ENCODE measurements at places on chromosomes 2 and 18.
A peak's percentile ranks its signal among the peaks of the same experiment; 100 is the strongest.

GRCh38 chr2:212873256-212873655, 278.2 kb downstream of the IKZF2 start:
- DNase-seq: no peak

GRCh38 chr2:232485757-232486557, 1.7 kb downstream of the ECEL1 start:
- no peak for DNase-seq

- DNase-seq: no peak
Observed at GRCh38 chr2:168130346-168130745, 117.0 kb downstream of the STK39 start.

DNA sequence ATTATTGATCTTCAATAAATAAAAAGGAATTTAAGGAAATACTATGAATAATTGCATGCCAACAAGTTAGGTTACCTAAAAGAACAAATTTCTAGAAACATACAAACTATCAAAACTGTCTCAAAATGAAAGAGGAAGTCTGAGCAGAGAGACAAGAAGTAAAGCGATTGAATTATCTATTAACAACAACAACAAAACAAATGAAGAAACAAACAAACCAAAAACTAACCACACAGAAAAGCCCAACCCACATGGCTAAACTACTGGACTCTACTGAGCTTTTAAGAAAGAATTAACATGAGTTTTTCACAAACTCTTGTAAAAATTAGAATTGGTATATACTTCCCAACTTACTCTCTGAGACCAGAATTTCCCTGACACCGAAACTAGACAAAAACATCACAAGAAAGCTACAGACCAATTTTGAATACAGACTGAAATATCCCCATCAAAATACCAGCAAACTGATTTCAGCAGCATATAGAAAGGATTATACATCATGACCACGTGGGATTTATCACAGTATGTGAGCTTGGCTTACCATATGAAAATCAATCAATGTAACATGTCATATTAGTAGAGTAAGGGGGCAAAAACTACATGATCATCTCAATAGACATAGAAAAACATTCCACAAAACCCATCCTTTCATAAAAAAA, 16.6 kb upstream of the GALNT1 start:
- no peak for DNase-seq

DNA sequence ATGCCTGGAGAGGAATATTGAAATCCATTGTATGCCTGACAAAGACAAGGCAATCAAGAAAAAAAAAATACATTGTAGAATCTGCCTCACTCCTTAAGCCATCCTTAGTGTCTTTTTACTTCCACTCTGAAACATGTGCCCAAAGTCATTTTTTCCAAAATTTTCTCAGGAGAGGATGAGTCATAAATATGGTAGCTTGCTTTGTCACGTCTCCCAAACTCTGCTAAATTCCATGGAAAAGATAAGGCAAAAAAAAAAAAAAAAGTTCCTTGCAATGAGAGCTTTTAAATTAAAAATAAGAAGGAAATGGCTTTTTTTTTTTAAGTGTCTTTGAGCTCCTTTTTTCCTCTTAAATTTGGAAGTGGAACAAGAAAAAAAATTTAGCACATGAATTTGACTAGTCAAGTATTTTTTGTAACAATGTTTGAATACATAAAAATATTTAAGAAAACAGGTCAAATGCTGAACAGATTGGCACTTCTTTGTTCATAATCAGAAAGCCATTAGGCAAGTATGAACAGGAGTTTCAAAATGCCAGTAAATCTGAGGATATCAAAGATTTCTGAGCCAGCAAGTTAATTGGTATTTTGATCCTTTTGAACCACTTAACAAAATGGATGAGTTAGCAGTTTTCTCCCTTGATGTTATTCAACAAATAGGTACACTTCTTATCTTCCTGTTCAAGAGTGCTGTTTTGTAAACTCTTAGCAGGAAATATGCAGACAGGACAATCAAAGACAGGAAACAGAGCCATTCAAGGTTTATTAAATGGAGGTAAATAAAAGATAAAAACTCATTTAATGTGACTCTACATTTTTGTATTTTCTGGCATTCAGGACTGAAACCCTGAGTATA, 247.3 kb upstream of the SP5 start:
- DNase-seq: no peak

DNA sequence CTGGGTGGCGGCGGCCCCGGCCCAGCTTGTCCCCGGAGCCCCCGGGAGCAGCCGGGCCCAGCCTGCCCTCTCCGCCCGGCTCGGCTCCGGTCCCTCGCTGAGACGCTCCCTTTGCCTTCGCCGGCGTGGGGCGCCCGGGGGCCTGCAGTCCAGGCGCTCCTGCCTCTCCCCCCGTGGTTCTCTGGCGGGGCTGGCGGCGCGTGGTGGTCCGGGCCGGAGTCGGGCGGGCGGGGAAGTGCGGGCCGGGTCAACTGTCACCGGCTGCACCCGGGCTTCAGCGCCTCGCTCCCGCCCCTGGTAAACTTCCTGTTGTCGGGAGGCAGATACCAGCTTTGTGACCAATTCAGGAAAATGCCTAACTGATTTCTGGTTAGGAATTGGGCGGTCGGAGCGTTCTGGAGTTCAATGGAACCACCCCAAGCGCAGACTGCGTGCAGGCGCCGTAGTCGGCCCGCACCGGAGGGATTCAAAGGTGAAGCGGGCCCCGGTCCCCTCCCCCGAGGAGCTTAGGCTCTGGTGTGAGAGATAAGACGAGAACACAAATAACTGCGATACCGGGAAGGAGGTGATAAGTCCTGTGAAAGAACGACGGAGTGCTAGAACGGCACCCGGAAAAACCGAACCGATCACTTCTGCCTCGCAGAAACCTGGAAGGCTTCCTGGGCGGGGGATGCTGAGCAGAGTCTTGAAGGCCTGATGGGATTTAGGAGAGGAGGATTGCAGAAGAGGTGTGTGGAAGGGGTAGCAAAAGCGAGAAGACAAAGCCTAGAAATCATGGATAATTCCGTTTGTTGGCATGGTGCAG, 891 bp downstream of the CAB39 start:
- DNase-seq: peak; percentile 45

- no peak for DNase-seq
Observed at GRCh38 chr2:12442476-12442847, 274.3 kb upstream of the TRIB2 start.

GRCh38 chr18:55323051-55323994, 264.7 kb downstream of the TCF4 start:
- no peak for DNase-seq

DNA sequence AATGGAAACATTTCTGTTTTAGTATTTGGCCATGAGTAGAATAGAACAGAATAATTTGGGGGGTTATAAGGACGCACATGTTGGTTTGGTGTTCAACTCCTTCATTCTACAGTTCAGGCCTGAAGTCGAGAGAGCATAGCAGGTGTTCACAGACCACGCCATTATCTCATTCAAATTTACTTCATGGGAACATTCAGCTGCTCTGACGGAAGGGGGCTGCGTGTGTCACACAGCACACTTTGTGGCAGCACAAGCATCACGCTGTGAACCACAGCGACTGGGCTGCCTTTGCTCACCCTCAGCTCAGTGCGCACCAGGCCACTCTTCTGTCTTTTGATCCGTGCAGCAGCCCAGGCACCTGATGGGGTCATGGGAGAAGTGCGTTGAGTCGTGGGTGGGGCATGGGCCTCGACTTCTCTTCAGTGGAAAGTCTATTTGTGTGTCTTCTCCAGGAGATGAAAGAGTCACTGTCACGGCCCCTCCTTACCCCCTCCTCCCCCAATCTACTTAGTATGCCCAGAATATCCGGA, 348.6 kb upstream of the SALL3 start:
- DNase-seq: no peak

DNA sequence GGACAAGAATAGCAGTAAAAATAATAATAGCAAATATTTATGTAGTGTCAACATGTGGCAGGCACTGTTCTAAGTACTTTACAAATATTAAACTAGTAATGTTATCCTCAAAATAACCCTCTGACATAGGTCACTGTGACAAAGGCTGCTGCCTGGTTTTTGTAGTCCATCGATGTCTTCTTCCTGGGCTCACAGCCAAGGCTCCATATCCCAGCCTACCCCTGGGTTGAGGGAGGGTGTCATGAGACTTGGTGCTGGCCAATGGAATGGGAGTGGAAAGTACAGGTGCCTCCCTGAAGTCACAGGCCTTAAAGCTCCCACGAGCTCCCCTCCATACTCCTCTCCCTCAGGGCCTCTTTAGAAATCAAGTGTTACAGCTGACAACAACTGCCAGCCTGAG, 159.3 kb downstream of the CYRIA start:
- DNase-seq: no peak

- no peak for DNase-seq
Observed at GRCh38 chr2:195932-196331, 67.9 kb downstream of the SH3YL1 start.

DNA sequence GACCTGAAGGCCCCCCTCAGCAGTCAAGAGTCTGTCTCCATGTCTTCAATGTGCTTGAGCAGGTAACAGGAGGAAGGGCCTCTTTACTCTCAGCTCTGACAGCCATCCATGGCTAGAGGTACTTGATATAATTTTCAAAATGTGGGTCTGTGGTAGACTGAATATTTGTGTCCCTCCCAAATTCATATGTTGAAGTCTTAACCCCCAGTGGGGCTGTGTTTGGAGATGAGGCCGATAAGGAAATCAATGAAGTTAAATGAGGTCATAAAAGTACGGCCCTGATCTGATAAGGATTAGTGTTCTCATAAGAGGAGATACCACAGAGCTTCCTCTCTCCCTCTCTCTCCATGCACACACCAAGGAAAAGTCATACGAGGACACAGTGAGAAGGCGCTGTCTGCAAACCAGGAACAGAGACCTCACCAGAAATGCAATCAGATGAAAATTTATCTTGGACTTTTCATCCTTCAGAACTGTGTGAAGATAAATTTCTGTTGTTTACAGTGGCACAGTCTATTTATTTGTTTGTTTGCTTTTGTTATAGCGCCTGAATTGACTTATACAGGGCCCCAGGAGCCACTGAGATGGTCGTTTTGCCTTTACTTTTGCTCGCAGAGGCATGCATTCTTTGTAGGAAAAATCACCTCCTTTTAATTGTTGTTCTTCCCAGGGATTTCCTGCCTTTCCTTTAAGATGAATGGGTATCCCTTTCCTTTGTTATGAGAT, 274.8 kb upstream of the TRIB2 start:
- no peak for DNase-seq

DNA sequence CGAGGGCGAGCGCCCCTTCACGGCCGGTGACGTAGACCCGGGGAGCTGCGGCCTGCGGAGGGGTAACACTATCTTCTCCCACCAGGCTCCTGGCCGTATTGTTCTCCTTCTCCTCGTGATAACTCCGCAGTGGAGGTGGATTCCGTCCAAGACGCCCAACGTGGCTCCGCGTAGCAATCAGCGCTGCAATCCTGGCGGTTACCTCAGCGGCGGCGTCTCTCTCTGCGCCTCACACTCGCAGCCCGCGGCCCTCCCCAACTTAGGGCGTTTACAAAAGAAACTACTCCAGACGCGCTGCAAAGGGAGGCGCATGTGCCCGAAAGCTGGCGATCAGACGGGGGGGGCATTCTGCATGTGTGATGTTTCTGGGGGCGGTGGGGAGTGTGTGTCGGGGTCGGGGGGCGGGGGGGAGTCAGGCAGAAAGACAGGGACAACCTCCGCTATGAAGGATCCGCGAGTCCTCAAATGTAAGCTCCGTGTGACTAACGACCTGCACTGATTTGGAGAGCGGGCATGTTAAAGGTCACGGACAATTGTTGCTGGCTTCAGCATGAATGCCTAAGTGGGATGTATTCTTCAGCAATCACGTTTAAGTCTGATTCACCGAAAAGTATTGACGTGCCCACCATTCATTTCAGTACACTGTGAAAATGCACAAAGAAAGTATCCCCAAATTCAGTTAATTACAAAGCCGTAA, 1.3 kb upstream of the ZNF516 start:
- peak; percentile 48 for DNase-seq

DNA sequence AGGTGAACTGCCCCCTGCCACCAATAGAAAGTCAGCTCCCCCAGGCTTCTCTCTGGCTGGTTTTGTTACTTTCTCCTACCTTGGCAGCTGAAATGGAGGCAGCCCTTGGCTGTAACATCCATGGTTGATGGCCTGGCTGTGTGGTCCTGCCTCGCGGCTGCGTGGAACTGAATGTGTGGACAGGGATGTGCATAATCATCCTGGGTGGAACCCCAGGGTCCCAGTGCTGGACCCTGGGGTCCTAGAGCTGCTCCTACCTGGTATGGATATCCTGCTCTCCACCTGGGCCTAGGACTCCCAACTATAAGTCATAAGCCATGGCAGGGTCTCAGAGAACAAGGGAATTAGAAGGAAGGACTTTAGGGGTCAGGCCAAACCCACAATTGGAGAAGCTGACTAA, 93.5 kb downstream of the CAPN13 start:
- no peak for DNase-seq

DNA sequence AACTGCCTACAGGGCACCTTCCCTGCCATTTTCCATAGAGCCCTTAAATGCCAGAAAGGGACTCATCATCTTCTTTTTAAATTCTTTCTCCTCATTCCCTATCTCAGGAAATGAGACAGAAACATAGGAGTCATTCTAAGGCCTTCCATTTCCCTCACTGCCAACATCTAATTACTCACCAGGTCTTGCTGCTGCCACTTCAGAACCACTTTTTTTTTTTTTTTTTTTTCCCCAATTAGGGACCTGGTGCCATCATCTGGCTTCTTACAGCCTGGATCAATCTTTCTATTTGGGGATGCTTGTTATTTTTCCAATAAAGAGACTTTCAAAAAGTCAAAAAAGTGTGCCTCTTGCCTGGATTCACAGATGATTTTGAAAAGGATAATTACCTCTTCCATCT, 373.4 kb downstream of the LPIN1 start:
- DNase-seq: no peak

DNA sequence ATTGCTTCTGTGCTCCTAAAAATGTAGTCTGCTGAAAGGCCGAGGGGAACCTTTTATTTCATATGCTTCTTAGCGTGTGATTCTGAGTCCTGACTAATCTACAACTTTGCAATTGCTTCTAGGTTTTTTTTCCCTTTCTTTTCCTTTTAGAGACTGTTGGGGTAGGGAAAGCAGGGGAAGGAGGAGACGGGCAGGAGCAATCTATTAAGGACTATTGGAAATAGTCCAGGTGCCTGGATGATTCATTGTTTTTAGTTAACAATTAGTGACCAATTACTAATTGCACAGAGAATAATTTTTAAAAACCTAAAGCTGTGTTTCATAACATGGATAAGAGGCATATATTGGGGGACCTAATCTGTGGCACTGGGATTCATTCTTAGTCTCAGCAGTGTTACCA, 49.4 kb upstream of the STON1 start:
- no peak for DNase-seq

- no peak for DNase-seq
Observed at GRCh38 chr2:240520974-240521350, 36.8 kb downstream of the ANKMY1 start.

All from stimulated activated naive CD4-positive, alpha-beta T cell (primary cell).